Gastrocnemius medialis (tissue), 4 donors: ENCODE measurements at places on chromosomes 13 and 19.
A peak's percentile ranks its signal among the peaks of the same experiment; 100 is the strongest.

DNA sequence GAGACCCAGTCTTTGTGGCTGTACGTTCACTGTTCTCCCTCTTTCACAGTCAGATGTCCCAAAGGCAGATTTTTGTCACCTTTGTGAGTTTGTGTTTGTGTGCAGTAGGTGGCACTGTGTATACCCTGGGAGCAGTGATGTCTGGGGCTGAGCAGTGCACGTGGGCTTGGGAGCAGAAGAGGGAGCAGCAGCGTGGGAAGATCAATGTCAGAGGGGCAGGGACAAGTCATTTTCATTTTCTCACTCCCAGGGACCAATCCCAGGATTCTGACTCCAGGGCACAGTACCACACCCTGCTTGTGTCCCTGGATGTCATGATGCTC is 2.0 kb upstream of the PSG6 start:
- no peak for DNase-seq

- no peak for DNase-seq
Measured at GRCh38 chr19:30307191-30307974, 64.8 kb upstream of the ZNF536 start.

GRCh38 chr13:63909726-63910375 is 2494.2 kb upstream of the PCDH20 start:
- no peak for DNase-seq

DNA sequence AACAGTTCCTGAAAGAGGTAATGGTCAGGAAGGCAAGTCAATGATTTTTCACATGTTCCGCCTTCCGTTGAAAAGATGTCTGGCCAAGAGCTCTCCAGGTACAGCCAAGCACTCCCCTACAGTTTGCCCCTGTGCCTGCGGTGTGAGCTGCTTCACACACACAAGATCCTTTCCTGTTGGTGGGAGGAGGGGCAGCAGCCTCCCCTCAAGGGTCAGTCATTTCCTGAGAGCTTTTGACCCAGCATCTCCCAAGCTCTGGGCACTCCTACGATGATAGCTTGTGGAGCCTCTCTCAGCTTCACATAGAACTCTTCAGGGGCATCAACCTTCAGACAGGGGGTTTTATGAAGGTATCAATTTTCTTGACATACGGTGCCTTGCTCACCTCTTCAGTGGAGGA is 86.9 kb downstream of the DOCK9 start:
- no peak for DNase-seq

DNA sequence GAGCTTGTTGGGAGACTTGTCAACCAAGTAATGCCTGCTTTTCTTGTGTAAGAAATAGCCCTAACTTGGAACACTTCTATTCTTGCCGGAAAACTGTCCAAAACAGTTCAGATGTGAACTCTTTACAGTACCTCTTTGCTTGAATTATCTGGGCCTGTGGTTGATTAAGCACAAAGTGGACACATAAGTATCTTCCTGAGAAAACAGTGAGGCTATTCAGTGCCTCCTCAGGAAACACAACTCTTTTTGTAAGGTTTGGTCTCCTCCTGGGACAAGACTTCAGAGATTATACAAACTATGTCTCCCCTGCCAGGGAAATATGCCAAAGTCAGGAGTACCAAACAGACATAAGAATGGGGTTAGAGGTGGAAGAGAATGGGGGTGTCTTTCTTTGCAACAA is 127.7 kb downstream of the LACC1 start:
- no peak for DNase-seq

GRCh38 chr13:114339857-114340534 is 25.7 kb downstream of the CHAMP1 start:
- DNase-seq = peak; percentile 35

- DNase-seq = no peak
Measured at GRCh38 chr19:50968716-50969412, 527 bp downstream of the KLK6 start.

- no peak for DNase-seq
Measured at GRCh38 chr19:29564574-29565005, 38.8 kb downstream of the VSTM2B start.

GRCh38 chr13:31055589-31055988 is 106.1 kb downstream of the HSPH1 start:
- DNase-seq = no peak

- DNase-seq = no peak
Measured at GRCh38 chr13:110432522-110432921, 125.4 kb downstream of the COL4A2 start.

GRCh38 chr13:106799781-106800335 is 231.9 kb upstream of the ARGLU1 start:
- DNase-seq = no peak

GRCh38 chr19:294946-295686 is 3.9 kb upstream of the PLPP2 start:
- DNase-seq = no peak

GRCh38 chr19:44607049-44607448 is 6.3 kb upstream of the IGSF23 start:
- DNase-seq = no peak

DNA sequence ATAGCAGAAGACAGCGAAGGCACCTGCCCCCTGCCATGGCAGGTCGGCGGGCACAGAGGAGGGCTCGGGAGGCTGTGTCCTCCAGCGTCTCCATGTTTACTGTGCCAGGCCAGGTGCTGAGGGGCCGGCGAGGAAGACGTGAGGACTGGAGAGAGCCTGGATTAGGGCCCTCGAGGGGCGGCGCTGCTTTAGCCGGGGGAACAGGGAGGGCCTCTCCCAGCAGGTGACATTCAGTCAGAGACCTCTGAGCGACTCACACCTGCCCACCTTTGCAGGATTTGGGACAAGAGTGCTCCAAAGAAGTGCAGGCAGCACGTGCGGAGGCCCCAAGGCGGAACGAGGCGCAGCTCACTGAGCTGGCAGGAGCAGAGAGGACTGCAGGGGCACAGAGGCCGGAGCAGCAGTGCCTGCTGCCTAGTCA is 17.6 kb downstream of the KDM4B start:
- no peak for DNase-seq

GRCh38 chr13:53336441-53337160 is 308.0 kb downstream of the OLFM4 start:
- DNase-seq = no peak

- DNase-seq = no peak
Measured at GRCh38 chr13:35697186-35697730, 220.8 kb upstream of the MAB21L1 start.

- DNase-seq = no peak
Measured at GRCh38 chr19:15612342-15612741, 2.7 kb upstream of the CYP4F8 start.

- no peak for DNase-seq
Measured at GRCh38 chr19:35883882-35884281, 15.5 kb downstream of the APLP1 start.

- no peak for DNase-seq
Measured at GRCh38 chr13:23146811-23147625, 33.8 kb upstream of the SGCG start.

GRCh38 chr13:77999746-78000145 is 81.1 kb upstream of the EDNRB start:
- DNase-seq = no peak

GRCh38 chr13:19181021-19181620 is 503 bp downstream of the TUBA3C start:
- DNase-seq = no peak

DNA sequence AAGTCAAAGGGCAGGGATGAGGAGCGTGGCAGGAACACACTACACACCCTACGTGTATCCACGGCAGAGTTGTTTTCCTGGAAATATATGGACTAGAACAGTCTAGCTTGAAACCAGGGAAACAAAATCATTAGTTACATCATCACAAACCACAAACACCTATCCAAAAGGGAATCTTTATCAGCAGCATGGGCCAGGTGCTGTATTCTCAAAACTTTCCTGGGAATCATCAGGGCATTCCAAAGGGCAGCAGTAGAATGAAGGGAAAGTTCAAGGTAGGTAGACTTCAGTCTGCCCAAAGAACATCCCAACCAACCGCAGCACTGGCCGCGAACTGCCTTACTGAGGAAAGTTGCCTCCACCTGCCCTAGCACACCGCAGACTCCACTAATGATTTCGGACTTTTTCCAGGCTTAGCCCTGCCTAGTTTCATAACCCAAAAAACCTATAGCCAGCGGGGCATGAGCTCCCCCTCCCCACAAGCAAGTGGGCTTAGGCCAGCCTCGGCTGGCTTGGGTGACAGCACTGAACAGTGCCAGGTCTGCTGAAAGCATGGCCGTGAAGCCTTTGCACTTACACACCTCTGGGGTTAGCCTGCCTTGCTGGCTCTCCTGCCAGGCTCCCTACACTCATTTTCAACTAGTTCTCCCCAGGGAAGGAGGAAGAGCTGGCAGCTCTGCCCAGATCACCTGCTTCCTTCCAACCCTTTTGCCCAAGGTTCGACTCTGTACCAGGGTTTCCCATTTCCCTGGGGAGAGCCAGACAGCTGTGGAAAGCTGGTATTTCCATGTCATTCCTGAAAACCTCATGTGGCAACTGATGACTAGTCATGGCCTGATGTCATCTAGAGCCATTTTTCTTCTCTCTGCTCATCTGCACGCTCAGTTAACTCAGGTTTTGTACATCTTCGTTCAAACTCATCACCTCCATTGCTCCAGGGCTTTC is 77.3 kb upstream of the UBAC2 start:
- DNase-seq = no peak

DNA sequence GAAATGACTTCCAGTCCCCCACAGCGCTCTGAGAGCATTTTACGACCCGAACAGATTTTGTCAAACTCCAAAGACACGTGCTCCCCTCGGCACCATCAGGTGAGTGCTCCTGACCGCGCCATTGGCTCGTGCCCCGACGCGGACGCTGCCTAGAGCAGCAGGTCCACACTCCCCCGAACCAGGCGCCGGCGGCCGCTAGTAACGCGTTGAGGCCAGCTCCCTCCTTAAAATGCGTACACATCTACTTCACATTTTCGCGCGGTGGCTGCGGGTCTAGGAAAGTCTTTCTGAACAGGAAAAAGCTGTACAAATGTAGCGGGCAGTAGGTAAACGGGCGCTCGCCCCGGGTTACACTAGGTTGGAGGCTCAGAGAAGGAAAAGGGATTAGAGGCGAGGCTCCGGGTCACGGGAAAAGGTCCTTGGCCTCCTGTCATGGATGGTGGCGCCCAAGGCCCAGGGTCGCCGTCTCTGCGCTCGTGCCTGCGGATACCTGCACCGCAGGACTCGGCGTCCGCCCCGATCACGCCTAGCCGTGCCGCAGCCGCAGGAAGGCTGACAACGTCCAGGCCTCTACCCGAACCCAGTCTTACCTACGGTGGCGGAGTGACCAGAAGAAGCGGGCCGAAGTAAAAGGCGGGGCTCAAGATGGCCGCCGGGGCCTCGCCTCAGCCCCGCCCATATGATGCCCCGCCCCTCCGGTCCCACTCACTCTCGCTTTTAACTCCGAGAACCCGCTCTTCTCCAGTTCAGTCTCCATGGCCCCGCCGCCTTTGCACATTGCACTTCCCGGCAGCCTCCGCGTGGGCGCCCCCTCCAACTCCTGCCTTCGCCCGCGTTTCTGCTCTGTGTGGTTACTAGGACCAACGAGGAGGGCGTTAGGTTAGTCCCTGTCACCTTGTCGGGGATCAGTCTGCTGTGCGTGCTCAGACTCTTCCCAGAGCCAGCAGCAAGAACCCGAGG is at the start of gene ESD:
Gene ESD, minus strand, starts transcription at position 647 of the 960 bp plus-strand sequence. CDS start 5,748 bp downstream, outside the sequence.
- peak; percentile 85 for DNase-seq

DNA sequence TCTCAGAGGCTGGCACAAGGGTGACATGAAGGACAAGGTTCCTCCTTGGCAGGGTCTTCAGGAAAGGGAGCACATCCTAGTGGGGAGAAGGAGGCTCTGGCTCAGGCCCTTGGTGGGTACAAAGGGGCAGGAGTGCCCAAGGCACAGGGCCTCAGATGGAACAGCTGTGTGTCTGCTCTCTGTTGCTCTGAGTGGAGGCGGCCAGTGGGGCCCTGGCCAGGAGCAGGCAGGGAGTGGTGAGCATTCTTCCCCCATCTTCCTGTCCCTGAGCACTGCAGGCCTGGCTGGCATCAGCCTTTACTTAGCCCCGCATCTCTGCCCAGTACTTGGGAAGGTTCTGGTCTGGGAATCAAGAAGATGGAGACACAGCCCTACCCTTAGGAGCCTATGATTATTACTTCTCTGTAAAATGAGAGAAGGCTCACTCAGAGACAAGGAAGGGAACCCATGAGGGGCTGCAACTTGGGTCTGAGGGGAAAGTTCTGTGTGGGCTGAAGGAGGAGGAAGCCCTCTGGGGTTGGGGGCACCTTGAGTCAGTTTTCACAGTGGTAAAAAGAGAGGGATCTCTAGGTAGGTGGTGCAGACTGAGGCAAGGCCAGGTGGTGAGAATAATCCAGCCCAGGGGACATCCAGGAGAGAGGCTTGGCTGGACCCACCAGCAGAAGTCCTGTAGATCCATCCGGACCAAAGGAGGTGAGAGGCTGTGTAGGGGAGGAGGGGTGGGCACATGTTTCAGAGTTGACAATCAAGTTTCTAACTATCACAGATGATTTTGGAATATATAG is 173.5 kb downstream of the TSHZ3 start:
- no peak for DNase-seq

DNA sequence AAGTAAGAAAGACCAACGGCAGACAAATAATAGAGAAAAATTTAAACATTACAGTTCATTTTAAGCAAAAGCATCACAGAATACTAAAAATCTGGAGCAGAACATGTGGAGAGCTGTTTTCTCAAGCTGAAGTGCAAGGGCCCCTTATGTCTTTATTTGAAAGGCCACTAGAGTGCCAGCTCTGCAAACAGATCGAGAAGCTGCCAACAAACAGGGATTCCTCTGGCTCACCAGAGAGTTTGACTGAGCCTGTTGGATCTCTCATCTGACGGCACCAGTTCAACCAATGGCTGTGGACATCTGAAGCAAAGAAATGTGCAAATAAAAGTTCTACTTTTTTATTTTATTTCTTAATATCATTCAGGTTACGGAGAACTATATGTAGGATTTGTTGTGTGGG is 119.7 kb downstream of the COL4A2 start:
- no peak for DNase-seq

- DNase-seq = no peak
Measured at GRCh38 chr19:2223959-2224358, 12.2 kb downstream of the PLEKHJ1 start.

DNA sequence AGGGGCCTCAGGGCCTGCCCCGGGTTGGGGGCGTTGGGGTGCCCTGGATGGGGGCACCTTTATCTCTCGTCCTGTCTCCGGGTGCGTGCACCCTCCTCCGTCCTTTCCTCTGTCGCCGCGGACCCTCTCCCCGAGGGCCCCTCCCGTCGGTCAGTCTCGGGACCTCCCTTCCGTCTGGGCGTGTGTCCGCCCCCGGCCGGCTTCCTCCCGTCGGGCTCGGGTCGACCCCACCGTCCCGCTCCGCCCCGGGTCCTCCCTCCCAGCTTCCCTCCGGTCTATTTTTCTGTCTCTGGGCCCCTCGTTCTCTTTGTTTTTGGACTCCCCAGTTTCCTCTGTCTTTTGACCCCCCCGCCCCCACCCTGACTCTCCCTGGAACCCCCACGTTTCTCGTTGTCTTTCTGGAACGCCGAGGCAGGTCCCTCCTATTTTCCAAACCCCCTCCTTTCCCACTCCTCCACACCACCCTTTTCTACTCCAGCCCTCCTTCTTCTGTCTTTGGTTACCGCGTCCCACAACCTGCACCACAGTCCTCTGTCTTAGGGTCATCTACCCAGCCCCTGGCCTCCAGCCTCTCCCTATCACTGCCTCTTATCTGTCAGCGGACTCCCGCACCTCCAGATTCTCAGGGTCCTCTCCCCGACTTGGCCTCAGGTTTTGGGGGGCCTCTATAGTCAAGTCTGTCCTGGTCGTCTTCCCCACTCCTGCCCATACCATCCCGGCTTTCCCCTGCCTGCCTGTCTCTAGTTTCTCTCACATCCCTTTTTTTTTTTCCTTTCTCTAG is 757 bp downstream of the EGLN2 start:
- no peak for DNase-seq
